Activated naive CD8-positive, alpha-beta T cell treated with anti-CD3 and anti-CD28 coated beads, Interleukin-2, amount 10 ng/mL, durations not matched to agents 7 days and 5 days (primary cell): ENCODE measurements at places on chromosomes 11 and 22. TPM values are rescaled to one million over a fixed set of nuclear protein-coding genes. Genes with fewer than 3 reads are reported as not detected.

DNA sequence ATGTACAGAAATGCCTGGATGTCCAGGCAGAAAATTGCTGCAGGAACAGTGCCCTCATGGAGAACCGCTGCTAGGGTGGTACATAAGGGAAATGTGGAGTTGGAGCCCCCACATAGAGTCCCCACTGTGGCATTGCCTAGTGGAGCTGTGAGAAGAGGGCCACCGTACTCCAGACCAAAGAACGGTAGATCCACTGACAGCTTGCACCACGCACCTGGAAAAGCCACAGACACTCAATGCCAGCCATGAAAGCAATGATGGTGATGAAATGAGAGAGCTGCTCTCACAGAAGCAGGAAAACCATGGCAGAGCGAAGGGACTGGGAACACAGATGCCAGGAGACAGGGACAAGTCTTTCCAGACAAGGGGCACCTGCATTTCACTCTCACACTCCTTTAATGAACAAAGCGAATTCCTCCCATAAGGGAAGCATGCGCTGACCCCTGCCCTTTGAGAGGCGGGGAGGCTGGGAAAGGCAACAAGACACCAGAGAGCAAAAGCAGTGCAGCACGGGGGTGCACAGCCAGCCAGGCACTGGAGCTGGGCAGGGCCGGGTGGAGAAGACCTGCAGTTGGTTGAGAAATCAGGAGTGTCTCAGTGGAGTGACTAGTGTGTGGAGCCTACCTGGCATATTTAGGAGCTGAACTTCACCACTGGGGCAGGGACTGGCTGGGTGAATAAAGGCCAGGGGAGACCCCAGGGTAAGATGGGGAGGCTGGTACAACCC is 1025.2 kb downstream of the TBC1D22A start:
- H3K4me3 ChIP-seq = no peak overlapping the region
- DNase-seq = no peak
- no peak overlapping the region for H3K27ac ChIP-seq

GRCh38 chr22:49967706-49968208 is 7.2 kb downstream of the PIM3 start:
- peaks cover 6% of the 10 kb centered on the region for H3K36me3 ChIP-seq
- peaks cover 16% of the 10 kb centered on the region for H3K4me1 ChIP-seq
- H3K4me3 ChIP-seq = no peak overlapping the region
- DNase-seq = no peak
- H3K27ac ChIP-seq = no peak overlapping the region

GRCh38 chr11:127037596-127037995 is 37.0 kb upstream of the KIRREL3 start:
- no peak for DNase-seq
- H3K27ac ChIP-seq = no peak overlapping the region
- H3K4me3 ChIP-seq = no peak overlapping the region
- H3K36me3 ChIP-seq = no peaks in the 10 kb centered on the region

DNA sequence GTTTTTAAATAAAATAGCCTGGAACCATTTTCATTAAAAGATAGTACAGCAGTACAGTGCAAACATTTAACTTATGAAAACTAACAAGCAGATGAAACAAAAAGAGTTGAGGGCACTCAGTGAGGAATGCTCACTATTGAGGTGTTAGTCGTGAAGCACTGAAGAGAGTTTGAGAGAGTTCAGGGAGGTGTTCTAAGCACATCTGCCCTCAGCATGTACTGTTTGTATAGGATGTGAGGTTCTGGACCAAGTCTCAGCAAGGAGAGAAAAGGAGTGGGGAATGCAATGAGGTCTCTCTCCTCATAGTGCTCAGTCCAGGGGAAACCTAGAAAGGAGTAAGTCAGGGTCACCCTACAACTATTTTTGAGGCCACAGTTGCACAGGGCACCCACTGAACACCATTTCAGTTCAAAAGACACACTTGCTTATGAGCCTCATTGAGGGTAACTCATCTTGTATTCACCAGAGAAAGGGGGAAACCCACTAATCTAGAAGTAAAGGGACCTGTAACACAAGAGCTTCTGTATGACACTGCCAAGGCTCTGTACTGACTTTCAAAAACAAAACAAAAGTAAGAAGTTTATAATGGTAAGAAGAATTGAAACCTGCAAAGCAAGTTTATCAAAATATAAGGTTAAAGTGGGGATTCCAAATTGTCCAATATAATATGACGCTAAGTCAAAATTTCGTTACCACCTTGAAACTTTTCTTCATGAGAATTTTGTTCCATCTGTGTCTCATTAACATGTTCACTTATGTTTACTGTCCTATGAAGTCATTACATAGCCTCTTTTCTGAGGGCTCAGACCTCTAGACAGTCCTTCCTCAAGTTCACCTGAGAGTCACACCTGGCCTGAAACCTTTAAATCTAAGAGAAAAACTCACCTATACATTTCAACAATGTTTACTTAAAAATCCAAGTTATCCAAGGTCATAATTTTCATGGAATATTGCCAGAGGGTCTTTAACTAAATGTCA is 275.3 kb downstream of the ETS1 start:
- H3K4me3 ChIP-seq = peak overlapping the region; percentile 12
- H3K36me3 ChIP-seq = peaks cover 60% of the 10 kb centered on the region
- H3K27me3 ChIP-seq = no peaks in the 10 kb centered on the region
- DNase-seq = no peak

DNA sequence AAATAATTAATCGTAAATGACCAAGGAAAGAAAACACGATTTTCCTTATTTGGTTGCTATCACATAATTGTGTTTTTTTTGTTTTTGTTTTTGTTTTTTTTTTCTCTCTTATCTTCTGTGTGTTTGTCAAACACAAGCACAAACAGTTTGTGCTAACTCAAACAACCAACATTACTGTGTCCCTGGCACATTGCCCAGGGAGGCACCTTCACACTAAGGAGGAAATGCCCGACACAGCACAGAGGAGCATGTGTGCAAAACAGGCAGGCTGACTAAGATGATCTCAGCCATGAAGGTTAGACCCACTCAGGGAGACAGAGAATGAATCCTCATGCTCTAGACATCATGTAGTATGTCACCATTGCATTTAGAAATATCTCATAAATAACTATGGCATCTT is 130.1 kb downstream of the SOX6 start:
- no peak overlapping the region for H3K4me3 ChIP-seq
- no peaks in the 10 kb centered on the region for H3K27me3 ChIP-seq
- H3K36me3 ChIP-seq = no peaks in the 10 kb centered on the region
- no peak for DNase-seq
- H3K27ac ChIP-seq = no peak overlapping the region

DNA sequence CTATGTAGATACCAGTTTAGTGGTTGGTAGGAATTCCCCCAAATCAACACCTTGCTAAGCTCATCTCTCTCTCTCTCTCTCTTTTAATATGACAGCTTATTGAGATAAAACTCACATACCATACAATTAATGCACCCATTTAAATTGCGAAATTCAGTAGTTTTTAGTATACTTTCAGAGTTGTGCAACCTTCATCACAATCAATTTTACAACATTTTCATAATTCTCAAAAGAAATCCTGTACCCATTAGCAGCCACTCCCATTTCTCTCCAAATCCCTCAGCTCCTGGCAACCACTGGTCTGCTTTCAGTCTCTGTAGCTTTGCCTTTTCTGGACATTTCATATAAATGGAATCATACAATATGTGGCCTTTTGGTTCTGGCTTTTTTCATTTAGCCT is 13.3 kb downstream of the NNMT start:
- H3K4me3 ChIP-seq = no peak overlapping the region
- no peak overlapping the region for H3K27ac ChIP-seq
- no peak for DNase-seq
- H3K36me3 ChIP-seq = no peaks in the 10 kb centered on the region

- no peaks in the 10 kb centered on the region for H3K36me3 ChIP-seq
- no peak overlapping the region for H3K4me3 ChIP-seq
- no peak overlapping the region for H3K27ac ChIP-seq
- H3K4me1 ChIP-seq = peaks cover 18% of the 10 kb centered on the region
- DNase-seq = no peak
Observed at GRCh38 chr11:69562816-69563215, 78.1 kb upstream of the CCND1 start.

DNA sequence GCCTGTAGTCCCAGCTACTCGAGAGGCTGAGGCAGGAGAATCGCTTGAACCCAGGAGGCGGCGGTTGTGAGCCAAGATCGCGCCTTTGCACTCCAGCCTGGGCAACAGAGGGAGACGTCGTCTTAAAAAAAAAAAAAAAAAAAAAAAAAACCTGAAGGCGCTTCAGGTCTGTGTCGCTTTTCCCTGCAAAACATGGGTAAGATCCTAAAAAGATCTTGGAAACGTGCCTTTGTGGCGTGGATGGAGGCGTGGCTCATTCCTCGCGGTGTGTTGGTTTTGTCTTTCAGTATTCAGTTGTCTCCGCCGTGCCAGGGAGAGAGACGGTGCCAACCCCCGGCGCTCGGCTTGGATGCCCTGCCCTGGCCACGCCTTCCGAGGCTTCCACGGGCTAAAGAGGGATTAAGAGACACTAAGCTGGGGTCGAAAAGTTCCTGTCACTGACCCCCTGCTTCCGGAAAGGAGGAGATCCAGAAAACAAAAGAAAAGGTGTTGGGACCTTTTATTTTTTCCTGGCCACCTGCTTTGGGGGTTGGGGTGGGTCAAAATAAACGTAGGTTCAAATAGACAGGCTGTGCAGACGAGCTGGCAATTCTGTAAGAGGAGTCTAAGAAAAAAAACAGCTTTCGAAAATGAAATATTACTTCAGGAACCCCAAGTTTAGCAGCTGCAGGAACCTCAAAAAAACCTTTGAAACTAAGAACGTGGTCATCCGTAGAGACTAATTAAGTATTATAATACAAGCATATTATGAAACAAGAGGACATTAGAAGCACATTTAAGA is 1.1 kb upstream of the SLC35F2 start:
- H3K27ac ChIP-seq = peak overlapping the region; percentile 83
- peaks cover 6% of the 10 kb centered on the region for H3K27me3 ChIP-seq
- DNase-seq = peak; percentile 42

GRCh38 chr11:128290106-128290840 is 297.1 kb downstream of the ETS1 start:
- peak overlapping the region; percentile 82 for H3K27ac ChIP-seq
- H3K4me3 ChIP-seq = peak overlapping the region; percentile 93
- peak; percentile 76 for DNase-seq
- peaks cover 17% of the 10 kb centered on the region for H3K36me3 ChIP-seq

- no peak overlapping the region for H3K4me3 ChIP-seq
- no peak for DNase-seq
- H3K36me3 ChIP-seq = no peaks in the 10 kb centered on the region
- H3K4me1 ChIP-seq = no peaks in the 10 kb centered on the region
- no peaks in the 10 kb centered on the region for H3K27me3 ChIP-seq
Observed at GRCh38 chr22:21918466-21919185, 34.0 kb downstream of the PPM1F start.

- no peak overlapping the region for H3K4me3 ChIP-seq
- H3K27me3 ChIP-seq = no peaks in the 10 kb centered on the region
- H3K27ac ChIP-seq = peak overlapping the region; percentile 40
- peaks cover 25% of the 10 kb centered on the region for H3K36me3 ChIP-seq
- H3K4me1 ChIP-seq = peaks cover 15% of the 10 kb centered on the region
Observed at GRCh38 chr11:106091480-106092123, 14.1 kb downstream of the AASDHPPT start.

DNA sequence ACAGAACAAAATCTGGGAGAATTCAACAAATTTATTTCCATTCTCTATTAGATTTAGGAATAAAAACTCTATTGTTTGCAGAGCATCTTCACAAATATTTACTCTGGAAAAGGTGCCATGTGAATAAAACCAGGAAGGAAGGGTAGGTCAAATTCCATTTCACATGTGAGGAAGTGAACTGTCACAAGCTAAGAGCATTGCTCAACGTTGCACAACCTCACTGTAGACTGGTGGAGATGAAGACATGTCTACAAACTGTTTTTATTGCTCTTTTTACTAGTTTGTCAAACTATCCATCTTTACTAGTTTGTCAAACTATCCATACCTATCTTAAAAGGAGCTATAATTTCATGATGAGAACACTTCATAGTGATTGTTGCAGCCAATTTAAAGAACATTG is 236.4 kb downstream of the CNTN5 start:
- H3K27me3 ChIP-seq = no peaks in the 10 kb centered on the region
- no peaks in the 10 kb centered on the region for H3K36me3 ChIP-seq
- no peak overlapping the region for H3K4me3 ChIP-seq
- no peaks in the 10 kb centered on the region for H3K4me1 ChIP-seq
- DNase-seq = no peak
- no peak overlapping the region for H3K27ac ChIP-seq

DNA sequence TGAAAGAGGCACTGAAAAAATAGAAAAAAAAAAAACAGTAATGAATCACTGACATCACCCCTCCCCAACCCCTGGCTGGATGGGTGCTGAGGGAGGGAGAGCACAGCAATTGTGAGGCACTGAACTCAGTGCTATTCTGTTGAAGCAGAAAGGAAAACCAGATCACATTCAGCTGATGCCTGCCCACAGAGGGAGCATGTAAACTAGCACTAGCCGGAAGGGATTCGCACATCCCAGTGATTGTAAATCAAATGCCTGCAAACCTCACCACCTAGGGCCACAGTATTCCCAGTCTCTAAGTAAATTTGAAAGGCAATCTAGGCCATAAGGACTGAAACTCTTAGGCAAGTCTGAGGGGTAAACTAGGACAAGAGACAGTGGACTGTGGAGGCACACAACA is 772.0 kb upstream of the CCDC179 start:
- DNase-seq = no peak
- H3K36me3 ChIP-seq = no peaks in the 10 kb centered on the region
- H3K4me3 ChIP-seq = no peak overlapping the region
- H3K27me3 ChIP-seq = no peaks in the 10 kb centered on the region
- no peaks in the 10 kb centered on the region for H3K4me1 ChIP-seq
- no peak overlapping the region for H3K27ac ChIP-seq

- DNase-seq = no peak
- no peak overlapping the region for H3K27ac ChIP-seq
Observed at GRCh38 chr11:25886036-25886435, 445.9 kb upstream of the ANO3 start.

GRCh38 chr11:23359297-23359696 is 499.0 kb upstream of the CCDC179 start:
- H3K4me1 ChIP-seq = no peaks in the 10 kb centered on the region
- H3K36me3 ChIP-seq = no peaks in the 10 kb centered on the region
- H3K27me3 ChIP-seq = no peaks in the 10 kb centered on the region
- H3K27ac ChIP-seq = no peak overlapping the region
- no peak overlapping the region for H3K4me3 ChIP-seq

- peaks cover 4% of the 10 kb centered on the region for H3K27me3 ChIP-seq
- no peak for DNase-seq
- H3K4me1 ChIP-seq = no peaks in the 10 kb centered on the region
Observed at GRCh38 chr11:11072067-11072466, 214.2 kb upstream of the ZBED5 start.

The ZP1 gene
- total RNA-seq = 0.44 TPM

The BMAL1 gene
- 83.3 TPM for total RNA-seq

The CDC45 gene
- total RNA-seq = 54.2 TPM

The TMEM191B gene
- 5.2 TPM for total RNA-seq

The VWA5A gene
- total RNA-seq = 7.7 TPM

The MB gene
- total RNA-seq = not detected

The NLRP10 gene
- not detected for total RNA-seq

The MUC5AC gene
- total RNA-seq = not detected

The ALX4 gene
- total RNA-seq = not detected

The BRSK2 gene
- total RNA-seq = 0.36 TPM

The BDNF gene
- not detected for total RNA-seq
